Activated CD4-positive, alpha-beta T cell treated with anti-CD3 and anti-CD28 coated beads, Interleukin-2, Interleukin-6, amounts not matched to agents 100 ng/mL and 50 ng/mL, durations not matched to agents 16 hours and 8 hours (primary cell): ENCODE measurements at places on chromosomes 11 and 22.

- DNase-seq: peak; percentile 77
Measured at GRCh38 chr11:70755410-70756158, 357.3 kb downstream of the CTTN start.

DNA sequence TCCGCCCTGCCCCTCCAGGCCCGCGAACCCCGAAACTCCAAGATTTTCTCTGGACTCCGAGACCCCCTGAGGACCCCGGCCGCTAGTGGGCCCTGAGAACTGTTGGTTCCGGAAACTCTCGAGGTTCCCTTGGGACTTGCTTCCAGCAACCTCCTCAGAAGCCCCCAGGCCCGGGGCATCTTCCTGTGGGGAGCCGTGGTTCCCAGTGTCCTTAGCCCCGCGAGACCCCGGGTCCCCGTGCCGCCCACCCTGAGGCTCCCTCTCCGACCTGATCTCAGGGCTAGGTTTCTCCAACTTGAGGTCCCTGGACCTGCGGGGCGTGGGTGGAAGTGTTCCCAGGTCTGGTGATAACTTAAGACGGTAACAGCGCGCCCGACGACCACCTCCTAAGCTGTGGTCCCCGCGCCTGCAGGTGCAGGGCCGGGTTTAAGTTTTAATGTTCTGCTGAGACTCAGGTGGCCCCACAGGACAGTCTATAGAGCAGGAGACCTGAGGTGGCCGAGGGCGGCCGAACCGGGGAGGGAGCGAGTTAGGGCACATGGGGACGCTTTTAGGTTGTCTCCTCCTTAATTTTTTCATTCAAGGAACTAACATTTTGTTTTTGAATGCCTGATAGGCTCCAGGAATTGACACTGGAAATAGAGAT is 720 bp downstream of the FAM118A start:
- DNase-seq: no peak

GRCh38 chr22:37179126-37179470 is 8.9 kb downstream of the C1QTNF6 start:
- no peak for DNase-seq

- DNase-seq: no peak
Measured at GRCh38 chr22:37331856-37332536, 49.7 kb downstream of the CYTH4 start.

- no peak for DNase-seq
Measured at GRCh38 chr22:44825310-44826150, 73.2 kb downstream of the ARHGAP8 start.

GRCh38 chr22:36776722-36777121 is 803 bp upstream of the IFT27 start:
- no peak for DNase-seq

- no peak for DNase-seq
Measured at GRCh38 chr22:18970948-18971315, 34.8 kb upstream of the PRODH start.

- no peak for DNase-seq
Measured at GRCh38 chr22:34798605-34799004, 267.4 kb upstream of the ISX start.

DNA sequence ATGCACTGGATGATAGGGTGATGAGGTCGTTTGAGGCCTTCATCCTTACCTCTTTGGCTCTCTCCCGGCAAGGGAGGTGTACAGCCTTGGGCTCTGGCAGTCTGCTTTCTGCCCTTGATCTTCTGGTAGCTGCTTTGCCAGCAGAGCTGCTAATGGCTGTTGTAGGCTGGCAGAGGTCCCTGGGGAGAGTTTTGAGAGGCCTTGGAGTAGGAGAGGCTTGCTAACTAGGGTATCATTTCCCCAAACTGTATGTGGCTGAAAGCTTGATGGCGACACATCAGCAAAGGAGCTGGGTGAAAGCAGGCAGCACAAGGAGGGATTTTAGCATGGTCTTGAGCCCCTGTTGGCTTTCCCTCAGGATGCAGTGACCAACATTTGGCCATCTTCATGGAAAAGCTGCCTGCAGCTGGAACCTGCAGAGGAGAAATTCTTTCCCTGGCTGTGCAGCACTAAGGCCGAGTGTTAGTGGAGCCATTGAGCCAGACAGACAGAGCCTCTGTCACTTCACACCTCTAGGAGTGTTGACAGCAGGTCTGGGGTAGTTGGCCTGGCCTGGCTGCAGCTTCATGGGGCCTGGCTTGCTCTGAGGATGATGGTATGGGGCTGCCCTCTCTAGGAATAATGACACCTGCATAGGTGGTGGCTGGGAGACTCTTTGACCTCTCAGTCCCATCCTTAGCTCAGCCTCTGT is 3.5 kb upstream of the AMPD3 start:
- no peak for DNase-seq

- no peak for DNase-seq
Measured at GRCh38 chr22:22397292-22397870, 111.2 kb downstream of the ZNF280B start.

DNA sequence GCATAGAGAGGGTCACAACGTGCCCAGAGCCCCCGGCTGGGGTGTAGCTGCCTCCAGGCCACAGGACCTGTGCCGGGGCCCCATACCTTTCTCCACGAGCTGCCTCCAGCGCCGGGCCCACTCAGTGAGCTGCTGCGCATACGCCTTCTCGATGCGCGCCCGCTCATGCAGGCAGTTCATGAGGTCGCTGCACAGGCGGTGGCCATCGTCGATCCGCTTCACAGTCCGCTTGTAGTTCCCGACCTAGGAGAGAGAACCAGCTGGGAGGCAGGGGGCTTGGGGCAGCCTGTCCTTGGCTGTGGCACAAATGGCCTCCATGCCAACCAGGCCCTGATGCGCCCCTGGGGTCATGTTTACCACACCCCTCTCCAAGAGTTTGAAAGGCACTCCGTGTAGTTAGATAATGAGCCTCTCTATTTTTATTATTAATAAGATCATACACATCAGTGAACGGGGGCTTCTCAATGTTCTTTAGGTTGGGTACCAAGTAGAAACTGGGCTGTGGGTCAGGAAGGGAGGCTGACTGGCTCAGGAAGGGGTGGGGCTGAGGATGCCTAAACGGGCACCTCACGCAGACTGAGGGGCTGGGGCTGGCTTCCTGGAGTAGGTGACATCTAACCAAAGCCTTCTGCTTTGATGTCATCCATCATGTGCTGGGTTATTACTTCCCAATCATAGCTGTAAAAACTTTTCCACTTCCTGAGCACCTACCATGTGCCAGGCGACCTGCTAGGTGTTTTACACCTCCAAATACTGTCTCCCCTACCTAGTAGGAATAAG is 36.5 kb upstream of the ARFGAP3 start:
- DNase-seq: peak; percentile 51

GRCh38 chr11:102431404-102431803 is 21.2 kb downstream of the TMEM123 start:
- no peak for DNase-seq
